ENCODE measurements at places on chromosomes 13 and 19. TPM values are rescaled to one million over a fixed set of nuclear protein-coding genes. Genes with fewer than 3 reads are reported as not detected.

DNA sequence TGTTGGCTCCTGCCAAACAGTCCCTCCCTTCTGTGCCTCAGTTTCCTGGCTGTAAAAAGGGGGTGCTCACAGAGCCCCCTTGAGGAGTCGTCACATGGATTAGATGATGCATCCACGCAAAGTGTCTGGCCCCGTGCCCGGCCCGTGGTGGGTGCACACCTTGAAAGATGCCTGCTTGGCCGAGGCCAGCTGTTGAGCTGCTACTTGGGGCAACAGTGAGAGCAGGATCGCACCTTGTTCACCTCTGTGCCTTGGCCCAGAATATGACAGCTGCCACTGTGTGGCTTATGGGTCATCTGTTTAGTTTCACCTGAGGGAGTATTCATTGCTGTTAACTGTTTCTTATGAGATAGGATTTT is 17.7 kb downstream of the CRTC1 start:
- H3K4me3 ChIP-seq: peak overlapping the region; percentile 60
- peaks cover 27% of the 10 kb centered on the region for H3K4me1 ChIP-seq
- H3K27me3 ChIP-seq: no peaks in the 10 kb centered on the region
- no peak for DNase-seq

CCDC8 gene
- total RNA-seq: 7.0 TPM

DNA sequence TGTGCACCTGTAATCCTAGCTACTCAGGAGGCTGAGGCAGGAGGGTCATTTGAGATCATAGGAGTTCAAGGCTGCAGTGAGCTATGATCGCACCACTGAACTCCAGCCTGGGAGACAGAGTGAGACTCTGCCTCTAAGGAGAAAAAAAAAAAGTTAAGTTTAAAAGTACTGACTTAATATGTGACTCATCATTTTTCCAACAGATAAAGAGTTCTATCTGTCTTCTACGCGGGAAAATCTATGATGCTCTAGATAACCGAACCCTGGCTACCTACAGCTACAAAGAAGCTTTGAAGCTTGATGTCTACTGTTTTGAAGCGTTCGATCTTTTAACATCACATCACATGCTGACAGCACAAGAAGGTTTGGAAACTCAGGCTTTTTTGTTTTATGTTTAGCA is 7.2 kb downstream of the CDC16 start:
- H3K27ac ChIP-seq: no peak overlapping the region
- H3K4me1 ChIP-seq: no peaks in the 10 kb centered on the region
- DNase-seq: no peak
- peaks cover 22% of the 10 kb centered on the region for H3K36me3 ChIP-seq
- no peak overlapping the region for H3K4me3 ChIP-seq

ZIC2 gene
- not detected for total RNA-seq

- peaks cover 15% of the 10 kb centered on the region for H3K4me1 ChIP-seq
- no peaks in the 10 kb centered on the region for H3K27me3 ChIP-seq
- no peak for DNase-seq
- H3K4me3 ChIP-seq: no peak overlapping the region
- H3K36me3 ChIP-seq: peaks cover 31% of the 10 kb centered on the region
Measured at GRCh38 chr19:17497149-17497798, 14.2 kb upstream of the PGLS start.

TMEM145 gene
- 1.1 TPM for total RNA-seq

PSPN gene
- total RNA-seq: 0.55 TPM

CEACAM20 gene
- not detected for total RNA-seq

Measured in psoas muscle (tissue), 8 donors.